ENCODE measurements at places on chromosomes 3 and 15. TPM values are rescaled to one million over a fixed set of nuclear protein-coding genes. Genes with fewer than 3 reads are reported as not detected.

DNA sequence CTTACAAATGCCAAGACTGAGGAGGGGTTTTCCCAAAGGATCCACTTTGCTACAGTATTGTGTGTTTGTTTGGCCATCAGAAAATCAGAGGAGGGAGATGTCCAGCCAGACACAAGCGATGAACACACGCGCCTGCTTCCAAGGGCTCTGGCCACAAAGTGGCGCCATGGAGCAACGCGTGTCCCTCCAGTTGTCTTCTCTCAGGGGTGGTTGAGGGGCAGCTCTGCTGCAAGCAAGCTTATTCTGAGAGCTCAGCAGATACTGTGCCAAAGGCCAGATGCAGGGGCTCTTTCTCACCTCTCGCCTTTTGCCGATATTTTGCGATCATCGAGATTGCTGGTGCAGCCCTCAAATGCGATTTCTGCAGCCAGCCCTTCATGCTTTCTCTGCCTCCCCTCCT is 88.9 kb upstream of the OSBPL11 start:
- DNase-seq, result no peak

The GPR15 gene
- not detected for polyA plus RNA-seq

DNA sequence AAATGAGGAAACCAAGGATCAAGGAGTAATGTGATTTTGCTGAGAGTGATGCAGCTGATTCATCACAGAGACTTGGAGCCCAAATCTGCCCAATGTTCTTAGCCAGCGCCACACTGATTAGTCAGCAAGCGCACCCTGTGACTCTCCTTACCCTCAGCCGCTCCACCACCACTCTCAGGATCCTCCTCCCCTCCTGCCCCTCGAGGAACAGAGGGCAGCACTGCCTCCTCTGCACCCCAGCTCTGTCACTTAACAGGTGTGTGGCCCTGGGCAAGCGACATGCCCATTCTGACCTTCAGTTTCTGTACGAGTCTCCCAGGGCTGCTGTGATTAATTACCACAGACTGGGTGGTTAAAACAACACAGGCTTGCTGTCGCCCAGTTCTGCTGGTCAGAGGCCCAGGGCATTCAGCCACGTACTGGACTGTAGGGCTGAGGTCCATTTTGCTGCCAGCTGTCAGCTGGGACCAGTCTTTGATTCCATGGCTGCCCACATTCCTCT is 36.1 kb upstream of the HRH1 start:
- no peak for DNase-seq

- no peak for DNase-seq
Measured at GRCh38 chr15:97995881-97996603, 35.5 kb downstream of the ARRDC4 start.

GRCh38 chr3:19960696-19961095 is 13.8 kb downstream of the RAB5A start:
- no peak for DNase-seq

DNA sequence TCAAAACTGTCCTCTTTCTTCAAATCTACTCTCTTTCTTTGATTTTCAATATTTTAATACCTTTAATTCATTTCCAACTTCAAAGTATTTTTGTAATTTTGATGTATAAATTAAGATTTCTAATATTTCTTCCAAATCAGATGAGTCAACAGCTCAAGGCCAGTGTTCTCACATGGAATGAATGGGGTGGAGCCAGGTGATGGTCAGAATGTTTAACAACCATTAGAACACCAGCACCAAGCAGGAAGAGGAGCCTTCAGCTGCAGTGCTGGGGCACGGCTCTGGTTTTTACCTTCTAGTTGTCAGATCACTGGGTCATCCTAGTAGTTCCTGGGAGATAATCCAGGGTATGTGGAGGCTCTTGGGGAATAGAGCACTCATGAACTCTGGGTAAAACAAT is 494.5 kb upstream of the PDZRN3 start:
- no peak for DNase-seq

- no peak for DNase-seq
Measured at GRCh38 chr15:88908123-88908522, 5.1 kb downstream of the MFGE8 start.

GRCh38 chr3:56884387-56884786 is 82.6 kb upstream of the ARHGEF3 start:
- no peak for DNase-seq

GRCh38 chr15:91022075-91022831 is at the start of gene VPS33B:
Gene VPS33B, minus strand, starts transcription at chr15:91022594. Its CDS starts 345 bp downstream, at chr15:91022249.
- peak; percentile 27 for DNase-seq

- no peak for DNase-seq
Measured at GRCh38 chr3:196951371-196951770, 9.0 kb upstream of the NCBP2 start.

DNA sequence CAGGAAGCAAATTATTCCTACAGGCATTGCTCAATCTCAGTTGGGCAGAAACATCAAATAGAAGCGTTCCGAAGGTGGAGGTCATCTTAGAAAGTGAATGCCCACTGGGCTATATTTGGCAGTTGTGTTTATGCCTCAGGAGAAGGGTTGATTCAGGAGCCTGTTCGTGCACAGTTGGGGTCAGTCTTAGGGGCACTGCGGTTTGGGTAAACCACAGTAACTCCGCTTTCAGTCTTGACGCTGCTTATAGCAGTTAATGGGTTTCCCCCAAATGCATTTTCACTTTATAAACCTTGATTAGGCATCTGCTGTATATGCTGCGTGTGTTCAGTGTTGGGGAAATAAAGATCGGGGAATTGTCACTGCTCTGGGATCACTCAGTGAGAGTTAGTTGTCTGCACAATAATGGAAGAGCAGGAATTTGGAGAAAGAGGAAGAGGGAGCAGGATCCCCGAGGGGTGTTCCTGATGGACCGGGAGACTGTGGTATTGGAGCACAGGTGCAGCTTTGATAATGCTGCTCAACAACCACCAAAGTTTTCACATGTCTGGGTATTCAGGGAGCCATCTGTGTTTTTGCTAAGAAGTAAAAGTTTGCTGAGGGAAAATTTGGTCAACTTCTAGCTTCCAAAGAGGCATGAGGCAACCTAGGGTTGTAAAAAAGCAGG is 124.3 kb upstream of the EIF1B start:
- DNase-seq, result no peak

GRCh38 chr15:79539401-79539800 is 107.3 kb downstream of the MINAR1 start:
- no peak for DNase-seq

The LRRC3B gene
- polyA plus RNA-seq, result not detected

- DNase-seq, result no peak
Measured at GRCh38 chr3:20060974-20061685, 20.9 kb downstream of the KAT2B start.

DNA sequence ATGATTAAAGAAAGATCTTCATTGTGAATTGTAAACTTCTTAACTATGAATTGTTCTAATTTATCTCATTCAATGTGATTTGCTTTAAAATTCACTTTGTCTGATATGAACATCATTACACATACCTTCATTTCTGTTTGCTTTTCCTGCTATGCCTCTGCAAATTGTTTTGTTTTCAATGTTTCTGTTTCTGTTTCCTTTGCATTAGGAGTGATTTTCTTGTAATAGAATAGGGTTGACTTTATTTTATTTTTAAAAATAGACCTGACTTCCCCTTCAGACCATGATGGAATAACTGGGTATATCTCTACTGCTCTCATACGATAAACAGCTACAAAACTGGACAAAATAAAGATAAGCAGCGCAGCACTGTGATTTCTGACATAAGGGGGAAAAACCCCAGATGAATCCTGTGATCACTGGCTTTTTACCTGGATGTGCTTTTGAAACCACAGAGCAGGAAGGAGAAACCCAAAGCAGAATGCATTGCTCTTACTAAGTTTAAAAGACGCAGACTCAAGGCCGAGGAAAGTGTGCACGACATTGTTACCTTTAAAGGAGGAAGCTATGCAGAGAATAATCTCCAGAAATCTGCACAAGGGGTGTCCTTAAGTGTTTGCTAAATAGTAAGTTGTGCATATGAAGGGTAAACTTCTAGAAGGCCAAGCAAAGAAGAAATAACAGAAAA is 420.2 kb downstream of the TBC1D5 start:
- DNase-seq, result no peak

DNA sequence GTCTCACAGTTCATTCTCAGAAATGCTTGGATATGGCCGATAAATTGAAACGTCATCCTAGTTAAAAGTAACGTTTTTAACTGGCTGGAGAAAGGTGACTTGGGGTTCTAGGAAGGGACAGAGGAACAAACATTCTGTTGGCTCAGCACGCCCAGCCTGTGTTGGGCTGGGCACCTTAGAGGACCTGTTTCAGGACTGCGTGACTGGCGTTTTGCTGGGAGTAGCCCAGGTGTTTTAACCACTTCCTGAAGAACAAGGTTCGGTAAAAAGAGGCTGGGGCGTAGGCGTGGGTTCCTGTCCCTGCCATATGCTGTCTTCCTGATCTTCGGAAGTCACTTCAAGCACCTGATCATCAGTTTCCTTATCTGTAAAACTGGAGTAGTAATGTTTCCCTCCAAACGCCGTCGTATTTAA is 1.1 kb upstream of the TLNRD1 start:
- no peak for DNase-seq

DNA sequence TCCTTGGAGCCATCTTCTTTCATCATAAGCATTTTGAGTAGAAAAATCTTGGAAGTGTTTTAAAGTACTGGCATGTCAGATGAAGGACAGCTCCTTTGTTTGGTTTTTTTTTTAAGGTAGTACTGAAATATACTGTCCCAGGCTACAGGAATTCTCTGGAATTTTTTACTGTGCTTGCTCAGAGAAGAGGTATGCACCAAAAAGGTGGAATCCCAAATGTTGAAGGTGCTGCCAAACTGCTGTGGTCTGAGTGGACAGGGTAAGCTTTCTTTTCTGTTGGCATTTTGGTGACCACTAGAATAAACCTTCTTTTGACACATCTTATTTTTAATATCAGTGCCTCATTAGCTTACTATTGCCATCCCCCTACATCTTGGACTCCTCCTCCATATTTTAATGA is 7.2 kb downstream of the GNL3 start:
- DNase-seq, result no peak

The PCNP gene
- polyA plus RNA-seq, result 25.9 TPM

- no peak for DNase-seq
Measured at GRCh38 chr15:25619076-25619475, 180.3 kb upstream of the UBE3A start.

DNA sequence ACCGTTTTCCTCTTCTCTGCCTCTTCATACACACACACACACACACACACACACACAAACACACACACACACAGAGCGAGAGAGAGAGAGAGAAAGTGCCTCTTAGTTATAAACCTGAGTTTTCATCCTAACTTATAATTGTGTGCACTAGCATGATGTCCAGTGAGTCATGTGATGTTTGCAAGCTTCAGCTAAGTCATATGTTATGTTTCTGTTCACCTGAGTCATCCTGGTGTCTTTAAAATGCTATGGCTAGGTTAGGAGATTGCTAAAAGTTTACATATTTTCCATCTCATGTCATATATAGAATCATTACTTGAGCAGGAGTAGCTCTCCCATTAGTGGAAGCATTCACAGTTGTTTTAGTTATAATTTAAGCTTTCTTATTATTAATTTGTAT is 155.8 kb downstream of the EPHA6 start:
- no peak for DNase-seq

DNA sequence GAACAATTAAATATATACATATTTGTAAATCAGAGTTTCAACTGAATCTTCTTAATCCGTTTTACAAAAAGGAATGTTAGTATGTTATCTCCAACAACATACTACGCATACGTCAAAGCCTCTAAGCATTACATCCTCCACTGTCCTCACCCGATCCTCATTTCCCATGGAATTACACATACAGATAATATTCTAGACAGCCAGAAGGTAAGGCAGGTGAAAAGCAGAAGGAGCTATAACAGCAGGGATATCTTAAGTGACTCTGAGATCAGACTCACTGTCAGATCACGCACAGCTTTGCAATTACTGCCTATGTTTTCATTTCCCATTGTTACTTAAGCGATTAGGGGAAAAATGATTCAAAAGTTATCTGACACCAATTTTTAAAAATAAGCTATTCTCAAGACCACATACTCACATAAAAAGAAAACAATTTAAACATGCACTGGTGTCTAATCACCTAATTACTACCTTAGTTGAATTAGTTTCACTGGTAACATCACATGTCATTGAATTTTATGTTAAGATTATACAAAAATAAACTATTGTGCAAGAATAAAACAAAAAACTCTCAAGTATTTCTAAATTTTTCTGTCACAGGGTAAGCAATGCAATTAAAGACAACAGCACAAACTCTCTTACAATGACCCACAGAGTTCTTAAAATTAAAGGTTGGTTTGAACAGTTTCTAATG is 92.8 kb downstream of the TBL1XR1 start:
- no peak for DNase-seq

The GALK2 gene
- 19.4 TPM for polyA plus RNA-seq

- DNase-seq, result no peak
Measured at GRCh38 chr3:52534281-52535183, 875 bp upstream of the NT5DC2 start.

DNA sequence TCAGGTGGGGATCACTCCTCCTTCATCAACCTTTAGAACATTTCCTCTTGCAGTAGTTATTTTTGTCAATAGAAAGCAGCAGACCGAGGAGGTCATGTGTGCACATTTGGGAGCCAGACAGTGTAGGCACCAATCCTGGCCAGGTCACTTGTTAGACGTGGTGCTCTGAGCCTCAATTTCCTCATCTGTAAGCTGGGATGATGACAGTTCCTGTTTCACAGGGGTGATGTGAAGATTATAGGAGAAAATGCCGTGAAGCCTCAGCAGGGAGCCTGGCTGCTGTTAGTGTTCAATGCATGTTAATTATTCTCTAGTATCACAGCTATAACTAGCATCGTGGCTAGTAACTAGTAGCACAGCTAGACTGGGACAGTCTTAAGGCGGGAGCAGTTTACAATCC is 64.7 kb downstream of the ATP2B2 start:
- DNase-seq, result no peak

The CCR1 gene
- not detected for polyA plus RNA-seq

The PLIN1 gene
- 0.06 TPM for polyA plus RNA-seq

The SLMAP gene
- polyA plus RNA-seq, result 28.6 TPM

GRCh38 chr3:138383715-138384465 is 35.5 kb downstream of the MRAS start:
- no peak for DNase-seq

The C3orf33 gene
- polyA plus RNA-seq, result 2.0 TPM

GRCh38 chr3:36635731-36636130 is 128.6 kb downstream of the DCLK3 start:
- no peak for DNase-seq

DNA sequence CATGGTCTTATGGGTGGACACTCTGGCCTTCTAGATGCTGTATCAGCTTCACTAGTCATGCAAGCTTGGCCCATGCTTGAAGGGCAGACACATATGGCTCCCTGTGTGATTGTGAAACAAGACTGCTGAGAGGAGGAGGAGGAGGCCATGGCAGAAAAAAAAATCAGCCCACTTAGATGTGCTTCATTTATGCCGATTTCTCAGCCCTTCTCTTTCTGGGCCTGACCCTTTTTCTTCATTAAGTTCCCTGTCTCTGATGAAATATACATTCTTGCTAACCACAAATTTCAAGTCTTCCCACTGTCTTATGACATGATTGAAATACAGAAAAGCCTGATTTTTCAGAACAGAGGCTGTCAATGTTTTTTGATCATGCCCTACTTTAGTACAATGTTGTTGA is 213.0 kb upstream of the FEZF2 start:
- no peak for DNase-seq

All from BJ (cell line).